A549 treated with CORT108297 at 1 μM for 4 hours (cell line): ENCODE measurements at places on chromosomes 16 and 17. TPM values are rescaled to one million over a fixed set of nuclear protein-coding genes. Genes with fewer than 3 reads are reported as not detected.

The SEPTIN12 gene
- 0.16 TPM in 1 of 5 replicates, not detected in the others for total RNA-seq

The CIAPIN1 gene
- 70.1 to 90.2 TPM (median 76.5 TPM) in 5 replicates for total RNA-seq

The ATP2C2 gene
- 0.04 to 0.10 TPM (median 0.07 TPM) in 4 of 5 replicates, not detected in the other for total RNA-seq

The NOMO2 gene
- 104 to 107 TPM (median 105 TPM) in 5 replicates for total RNA-seq
